Suprapubic skin (tissue), 4 donors: ENCODE measurements at places on chromosomes 3 and 15.

DNA sequence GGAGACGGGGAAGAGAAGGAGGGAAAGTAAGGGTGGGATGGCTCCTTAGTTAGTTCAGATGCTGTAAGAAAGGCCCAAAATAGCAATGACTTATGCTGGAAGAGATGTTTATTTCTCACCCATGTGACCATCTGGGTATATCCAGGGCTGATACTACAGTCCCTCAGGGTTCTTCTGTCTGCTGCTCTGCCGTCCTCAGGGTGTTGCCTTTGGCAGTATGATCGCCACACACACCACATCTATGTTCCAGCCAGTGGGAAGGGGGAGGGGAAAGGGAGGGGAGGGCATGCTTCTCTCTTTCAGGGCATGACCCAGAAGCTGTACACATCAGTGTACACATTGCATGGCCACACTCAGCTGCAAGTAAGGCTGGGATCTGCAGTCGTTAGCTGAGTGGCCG, 10.2 kb downstream of the CD276 start:
- H3K4me1 ChIP-seq = peaks cover 65% of the 10 kb centered on the region
- peaks cover under 1% of the 10 kb centered on the region for H3K36me3 ChIP-seq
- DNase-seq = no peak
- no peak overlapping the region for H3K4me3 ChIP-seq

DNA sequence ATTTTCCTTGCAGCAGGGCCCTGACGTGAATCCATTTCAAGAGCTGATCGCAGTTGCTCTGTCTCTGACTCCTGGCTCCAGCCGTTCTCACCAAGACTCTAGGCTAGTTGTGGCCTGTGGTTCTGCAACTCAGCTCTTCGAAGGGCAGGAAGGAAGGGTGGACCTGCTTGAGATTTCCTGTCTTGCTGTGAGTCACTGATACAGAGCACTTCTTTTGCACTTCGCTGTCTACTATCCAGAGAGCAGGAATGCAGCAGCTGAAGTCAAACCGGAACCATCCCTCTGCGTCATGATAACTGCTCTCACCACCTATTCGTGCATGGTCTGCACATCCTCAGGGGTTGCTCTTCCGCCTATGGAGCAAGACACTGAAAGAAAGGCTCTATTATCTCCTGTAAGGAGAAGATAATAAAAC, 59.7 kb downstream of the RAP2B start:
- no peaks in the 10 kb centered on the region for H3K36me3 ChIP-seq
- DNase-seq = no peak
- peak overlapping the region; percentile 55 for H3K27ac ChIP-seq
- H3K4me1 ChIP-seq = peaks cover 19% of the 10 kb centered on the region
- H3K4me3 ChIP-seq = no peak overlapping the region
- no peaks in the 10 kb centered on the region for H3K27me3 ChIP-seq

GRCh38 chr3:183664913-183665381, 29.5 kb downstream of the KLHL24 start:
- H3K4me1 ChIP-seq = no peaks in the 10 kb centered on the region
- no peak for DNase-seq
- peaks cover 59% of the 10 kb centered on the region for H3K36me3 ChIP-seq
- no peak overlapping the region for H3K27ac ChIP-seq
- no peaks in the 10 kb centered on the region for H3K27me3 ChIP-seq

GRCh38 chr3:56144805-56145204, 323.5 kb downstream of the ERC2 start:
- H3K27ac ChIP-seq = no peak overlapping the region
- no peak overlapping the region for H3K4me3 ChIP-seq
- DNase-seq = no peak
- no peaks in the 10 kb centered on the region for H3K36me3 ChIP-seq
- no peaks in the 10 kb centered on the region for H3K4me1 ChIP-seq
- H3K27me3 ChIP-seq = no peaks in the 10 kb centered on the region

DNA sequence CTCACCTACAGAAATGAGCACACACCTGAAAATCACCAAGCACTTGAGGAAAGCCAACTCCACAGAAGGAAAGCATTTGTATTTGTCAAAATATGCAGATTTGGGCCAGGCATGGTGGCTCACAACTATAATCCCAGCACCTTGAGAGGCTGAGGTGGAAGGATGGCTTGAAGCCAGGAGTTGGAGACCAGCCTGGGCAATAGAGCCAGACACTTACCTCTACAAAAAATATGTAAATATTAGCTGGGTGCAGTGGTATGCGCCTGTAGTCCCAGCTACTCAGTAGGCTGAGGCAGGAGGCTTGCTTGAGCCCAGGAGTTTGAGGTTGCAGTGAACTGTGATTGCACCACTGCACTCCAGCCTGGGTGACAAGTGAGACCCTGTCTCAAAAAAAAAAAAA, 12.3 kb downstream of the RLBP1 start:
- H3K27ac ChIP-seq = no peak overlapping the region
- H3K4me1 ChIP-seq = peaks cover 4% of the 10 kb centered on the region
- no peak for DNase-seq
- H3K27me3 ChIP-seq = no peaks in the 10 kb centered on the region

- no peaks in the 10 kb centered on the region for H3K27me3 ChIP-seq
- H3K27ac ChIP-seq = no peak overlapping the region
- no peaks in the 10 kb centered on the region for H3K36me3 ChIP-seq
- no peak for DNase-seq
Measured at GRCh38 chr3:125077864-125078263, 22.1 kb upstream of the HEG1 start.

GRCh38 chr3:80050826-80051601, 283.2 kb upstream of the ROBO1 start:
- H3K27ac ChIP-seq = no peak overlapping the region
- H3K36me3 ChIP-seq = no peaks in the 10 kb centered on the region
- peak; percentile 52 for DNase-seq
- H3K4me1 ChIP-seq = no peaks in the 10 kb centered on the region
- no peaks in the 10 kb centered on the region for H3K27me3 ChIP-seq

GRCh38 chr3:73451301-73451944, 173.3 kb downstream of the PDZRN3 start:
- DNase-seq = no peak
- peaks cover 18% of the 10 kb centered on the region for H3K4me1 ChIP-seq
- H3K27ac ChIP-seq = no peak overlapping the region
- no peaks in the 10 kb centered on the region for H3K27me3 ChIP-seq
- H3K4me3 ChIP-seq = no peak overlapping the region

DNA sequence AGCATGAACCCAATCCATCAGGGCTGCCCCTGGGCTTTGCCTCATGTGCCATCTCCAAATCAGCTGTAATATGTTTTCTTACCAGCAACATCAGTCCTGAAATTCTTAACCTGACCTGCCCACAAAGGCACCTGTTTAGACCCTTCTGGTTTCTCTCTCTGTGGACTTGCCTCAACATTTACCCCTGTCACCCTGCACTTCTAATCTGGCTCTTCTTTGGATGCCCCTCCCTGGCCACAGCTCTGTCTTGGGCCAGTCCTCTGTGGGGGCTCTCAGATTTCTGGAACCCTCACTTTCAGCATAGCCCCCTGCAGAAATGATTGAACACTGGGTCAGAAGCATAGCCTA, 168.7 kb upstream of the STAC start:
- H3K4me1 ChIP-seq = no peaks in the 10 kb centered on the region
- H3K36me3 ChIP-seq = no peaks in the 10 kb centered on the region
- no peaks in the 10 kb centered on the region for H3K27me3 ChIP-seq
- H3K4me3 ChIP-seq = no peak overlapping the region

DNA sequence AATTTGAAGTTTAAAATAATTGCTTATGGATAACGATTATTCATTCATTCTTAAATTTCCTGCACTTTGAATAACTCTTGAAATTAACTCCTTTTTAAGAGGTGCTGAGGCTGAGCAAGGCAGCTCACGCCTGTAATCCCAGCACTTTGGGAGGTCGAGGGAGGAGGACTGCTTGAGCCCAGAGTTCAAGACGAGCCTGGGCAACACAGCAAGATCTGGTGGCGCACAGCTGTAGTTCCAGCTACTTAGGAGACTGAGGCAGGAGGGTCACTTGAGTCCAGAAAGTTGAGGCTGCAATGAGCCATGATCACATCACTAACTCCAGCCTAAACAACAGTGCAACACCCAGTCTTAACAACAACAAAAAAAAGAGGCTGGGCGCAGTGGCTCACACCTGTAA, 8.0 kb downstream of the DCUN1D1 start:
- no peaks in the 10 kb centered on the region for H3K36me3 ChIP-seq
- DNase-seq = no peak
- H3K4me3 ChIP-seq = no peak overlapping the region
- H3K27ac ChIP-seq = no peak overlapping the region
- no peaks in the 10 kb centered on the region for H3K27me3 ChIP-seq
- no peaks in the 10 kb centered on the region for H3K4me1 ChIP-seq

DNA sequence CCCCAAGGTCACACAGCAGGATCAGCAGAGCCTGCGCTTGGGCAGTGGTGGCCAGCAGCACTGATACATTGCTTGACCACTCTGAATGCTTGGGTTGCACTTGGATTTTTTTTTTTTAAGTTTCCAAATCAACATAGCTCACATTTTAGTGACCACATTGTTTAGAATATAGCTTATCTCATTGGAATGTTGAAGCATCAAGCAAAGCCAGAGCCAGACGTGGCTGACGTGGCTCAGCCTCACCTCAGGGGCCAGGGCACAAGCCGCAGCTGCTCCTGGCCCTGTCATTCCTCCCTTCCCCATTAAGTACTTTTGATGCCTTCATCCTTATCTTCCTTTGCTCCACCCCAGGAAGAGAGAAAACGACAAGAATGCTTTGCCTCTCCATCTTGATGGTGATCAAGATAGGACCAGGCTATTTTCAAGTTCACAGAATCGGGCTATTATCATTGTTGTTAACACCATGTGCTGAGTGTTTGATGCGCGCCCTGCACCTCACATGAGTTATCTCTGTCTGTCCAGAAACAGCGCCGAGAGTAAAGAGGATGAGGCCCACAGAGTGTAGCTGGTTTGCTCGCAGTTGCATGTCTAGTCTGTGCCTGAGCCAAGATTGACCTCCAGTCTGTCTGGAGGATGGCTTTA, 75.8 kb downstream of the AAGAB start:
- no peaks in the 10 kb centered on the region for H3K27me3 ChIP-seq
- H3K4me1 ChIP-seq = peaks cover 32% of the 10 kb centered on the region
- no peak for DNase-seq
- no peak overlapping the region for H3K27ac ChIP-seq
- no peak overlapping the region for H3K4me3 ChIP-seq
- H3K36me3 ChIP-seq = peaks cover 20% of the 10 kb centered on the region

DNA sequence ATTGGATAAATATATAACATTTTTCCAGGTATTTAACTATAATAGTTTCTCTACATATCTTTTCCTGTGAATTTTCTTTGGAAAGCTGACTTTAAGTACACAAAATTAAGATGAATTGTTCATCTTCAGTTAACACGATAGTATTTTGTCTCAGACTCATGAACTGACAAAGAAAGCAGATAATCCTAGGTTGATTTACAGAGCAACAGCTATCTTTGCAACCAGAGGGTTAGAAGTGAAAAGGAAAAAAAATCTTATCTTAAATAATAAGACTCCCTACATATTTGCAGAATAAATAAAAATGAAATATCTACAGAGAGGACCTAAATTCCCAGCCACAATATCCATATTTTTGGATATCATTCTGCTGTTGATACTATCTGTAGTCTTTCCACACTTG, 350.2 kb upstream of the GRM7 start:
- H3K36me3 ChIP-seq = no peaks in the 10 kb centered on the region
- H3K27me3 ChIP-seq = no peaks in the 10 kb centered on the region
- no peak overlapping the region for H3K4me3 ChIP-seq
- H3K4me1 ChIP-seq = no peaks in the 10 kb centered on the region
- H3K27ac ChIP-seq = no peak overlapping the region
